ENCODE measurements at places on chromosomes 6 and 20.

- no peak for DNase-seq
Measured at GRCh38 chr20:142290-142689, at the start of gene DEFB126. Gene DEFB126 (plus strand): TSS chr20:142590. CDS start chr20:142629, 39 bp downstream.

- peak; percentile 6 for DNase-seq
Measured at GRCh38 chr6:6881438-6882225, 226.1 kb upstream of the RREB1 start.

DNA sequence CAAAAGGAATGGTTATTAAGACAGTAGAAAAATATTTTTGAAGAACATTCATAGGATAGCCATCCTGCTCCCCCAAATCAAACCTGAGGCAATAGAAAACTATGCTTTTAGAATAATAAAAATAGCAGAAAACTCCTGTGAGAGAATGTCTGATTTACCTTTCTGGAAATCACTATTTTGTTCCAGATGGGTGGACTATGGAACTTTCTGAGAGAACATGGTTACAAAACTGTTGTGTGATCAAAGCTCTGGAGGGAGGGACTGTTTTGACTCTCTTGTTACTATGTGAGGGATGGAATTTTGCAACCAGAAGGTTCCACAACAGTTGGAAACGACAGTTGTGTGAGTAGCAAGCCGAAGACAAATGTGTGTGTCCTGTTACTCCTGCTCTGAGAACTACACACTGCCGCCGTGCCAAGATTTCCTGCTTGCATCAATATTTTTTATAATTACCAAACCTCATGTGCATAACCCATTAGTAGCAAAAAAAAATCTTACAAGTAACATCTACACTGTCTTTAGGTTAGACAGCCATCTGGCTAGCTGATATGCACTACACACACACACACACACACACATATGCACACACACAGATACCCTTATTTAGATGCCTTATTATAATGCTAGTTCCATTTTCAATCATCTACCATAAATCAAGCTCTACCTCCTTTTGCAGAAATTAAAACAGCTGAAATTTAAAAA is 11.0 kb upstream of the HIVEP1 start:
- no peak for DNase-seq

- DNase-seq: no peak
Measured at GRCh38 chr6:3585320-3585935, 128.6 kb upstream of the SLC22A23 start.

- DNase-seq: no peak
Measured at GRCh38 chr6:8941577-8941976, 506.2 kb upstream of the SLC35B3 start.

- DNase-seq: peak; percentile 27
Measured at GRCh38 chr6:104483225-104483834, 376.4 kb downstream of the HACE1 start.

- DNase-seq: no peak
Measured at GRCh38 chr20:1334761-1335160, 5.8 kb upstream of the SDCBP2 start.

- DNase-seq: no peak
Measured at GRCh38 chr6:149031859-149032598, 285.2 kb downstream of the UST start.

DNA sequence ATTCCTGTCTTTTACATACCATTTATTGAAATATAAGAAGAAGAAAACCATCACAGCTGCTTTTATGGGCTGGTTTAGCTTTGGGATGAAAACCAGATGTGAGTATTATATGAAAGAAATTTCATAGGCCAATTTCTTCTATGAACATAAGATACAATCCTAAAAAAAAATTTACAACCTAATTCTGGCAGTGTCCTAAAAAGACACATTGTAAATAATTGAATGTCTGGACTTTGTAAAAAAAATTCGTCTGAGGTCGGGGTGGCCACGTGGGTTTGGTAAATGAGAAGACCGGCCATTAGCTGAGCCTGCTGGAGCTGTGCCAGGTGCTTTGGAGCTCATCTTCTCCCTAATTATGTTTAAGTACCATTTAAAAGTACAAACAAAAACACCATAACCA is 26.8 kb downstream of the DACT2 start:
- DNase-seq: no peak

GRCh38 chr20:50580016-50580747 is 70.0 kb downstream of the PTPN1 start:
- DNase-seq: no peak

- DNase-seq: no peak
Measured at GRCh38 chr6:99606656-99607415, at the start of gene PRDM13. Gene PRDM13 (plus strand): TSS chr6:99606833. CDS start chr6:99607035, 202 bp downstream.

- peak; percentile 25 for DNase-seq
Measured at GRCh38 chr20:63442100-63442493, 30.4 kb downstream of the KCNQ2 start.

DNA sequence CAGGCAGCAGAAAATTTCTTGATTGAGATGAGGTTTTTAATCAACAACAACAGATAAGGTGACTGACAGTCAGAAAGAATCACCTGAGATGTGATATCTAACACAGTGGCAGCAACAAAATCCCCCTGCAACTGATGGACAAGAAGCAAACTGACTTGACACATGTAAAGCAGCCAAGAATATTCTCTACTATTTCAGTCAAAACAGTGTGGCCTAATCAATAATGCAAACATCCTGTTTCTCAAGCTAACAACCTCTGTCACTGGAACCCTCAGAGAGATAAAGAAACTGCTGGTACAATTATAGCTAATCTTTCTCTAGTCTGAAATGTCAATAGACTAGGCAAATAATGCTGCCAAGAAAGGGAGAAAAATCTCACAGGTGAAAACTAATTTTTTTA is 4.6 kb upstream of the CGA start:
- no peak for DNase-seq

GRCh38 chr6:13120483-13121482 is 207.6 kb downstream of the TBC1D7 start:
- DNase-seq: no peak

- DNase-seq: no peak
Measured at GRCh38 chr20:53901064-53901463, 169.3 kb downstream of the BCAS1 start.

DNA sequence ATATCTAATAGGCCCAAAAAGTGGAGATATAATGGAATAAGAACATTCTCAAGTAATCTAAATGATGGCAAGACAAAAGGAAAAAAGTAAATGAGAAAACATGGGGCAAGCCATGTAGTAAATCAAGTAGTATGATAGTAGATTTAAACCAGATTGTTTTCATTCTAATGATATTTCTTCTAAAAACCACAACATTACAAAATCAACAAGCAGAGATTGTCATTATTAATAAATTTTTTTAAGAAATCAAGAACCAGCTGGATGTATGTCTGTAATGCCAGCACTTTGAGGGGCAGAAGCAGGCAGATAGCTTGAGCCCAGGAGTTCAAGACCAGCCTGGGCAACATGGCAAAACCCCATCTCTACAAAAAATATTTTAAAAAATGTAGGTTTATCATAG is 155.0 kb downstream of the RNGTT start:
- DNase-seq: no peak

GRCh38 chr6:112033791-112034615 is 19.9 kb upstream of the CCN6 start:
- no peak for DNase-seq

- DNase-seq: peak; percentile 21
Measured at GRCh38 chr6:83758533-83758932, 49.6 kb upstream of the SNAP91 start.

DNA sequence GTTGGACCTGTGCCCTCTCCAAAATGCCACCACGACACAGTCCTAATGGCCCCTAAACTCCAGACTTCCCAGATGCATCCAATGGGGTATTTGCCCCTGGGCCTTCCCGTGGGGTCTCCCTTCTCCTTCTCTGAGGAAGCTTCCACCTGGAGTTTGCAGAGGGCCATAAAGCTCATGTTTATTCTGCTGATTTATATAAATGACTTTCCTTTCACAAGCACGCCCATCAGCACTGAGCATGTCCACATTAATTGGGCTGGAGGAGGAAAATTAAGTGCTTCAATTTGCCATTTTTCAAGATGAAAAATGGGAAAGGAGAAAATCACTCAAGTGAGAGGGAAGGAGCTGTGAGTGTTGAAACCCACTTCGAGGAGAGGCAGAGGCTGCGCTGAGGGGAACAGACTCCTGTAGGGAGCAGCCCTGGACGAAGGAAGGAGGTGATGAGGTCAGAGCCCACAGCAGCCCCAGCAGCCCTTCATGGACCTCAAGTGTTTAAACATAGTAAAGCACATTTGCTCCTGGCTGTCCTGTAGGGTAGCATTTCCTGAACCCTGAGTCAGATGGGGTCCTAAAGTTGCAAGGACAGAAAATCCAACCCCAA is 434.9 kb upstream of the SULF2 start:
- no peak for DNase-seq

DNA sequence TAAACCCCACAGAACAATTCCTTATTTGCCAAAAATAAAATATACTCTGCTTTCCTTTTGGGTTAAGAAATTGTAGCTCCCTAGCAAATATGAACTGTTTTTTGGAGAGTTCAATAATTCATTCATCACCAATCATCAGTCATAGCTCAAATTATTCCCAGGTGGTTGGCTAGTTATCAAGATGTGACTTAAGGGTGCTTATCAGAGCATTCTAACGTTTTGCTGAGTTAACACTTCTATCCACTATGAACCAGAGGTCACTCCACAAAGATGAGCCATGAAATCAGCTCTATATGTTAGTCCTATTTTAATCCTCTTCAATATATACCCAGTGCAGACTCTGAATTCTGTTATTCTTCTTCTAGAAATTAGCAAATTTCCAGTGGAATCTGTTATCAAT is 379.1 kb downstream of the TENT5A start:
- DNase-seq: no peak

GRCh38 chr6:38973178-38974057 is 75.2 kb upstream of the GLP1R start:
- peak; percentile 39 for DNase-seq

DNA sequence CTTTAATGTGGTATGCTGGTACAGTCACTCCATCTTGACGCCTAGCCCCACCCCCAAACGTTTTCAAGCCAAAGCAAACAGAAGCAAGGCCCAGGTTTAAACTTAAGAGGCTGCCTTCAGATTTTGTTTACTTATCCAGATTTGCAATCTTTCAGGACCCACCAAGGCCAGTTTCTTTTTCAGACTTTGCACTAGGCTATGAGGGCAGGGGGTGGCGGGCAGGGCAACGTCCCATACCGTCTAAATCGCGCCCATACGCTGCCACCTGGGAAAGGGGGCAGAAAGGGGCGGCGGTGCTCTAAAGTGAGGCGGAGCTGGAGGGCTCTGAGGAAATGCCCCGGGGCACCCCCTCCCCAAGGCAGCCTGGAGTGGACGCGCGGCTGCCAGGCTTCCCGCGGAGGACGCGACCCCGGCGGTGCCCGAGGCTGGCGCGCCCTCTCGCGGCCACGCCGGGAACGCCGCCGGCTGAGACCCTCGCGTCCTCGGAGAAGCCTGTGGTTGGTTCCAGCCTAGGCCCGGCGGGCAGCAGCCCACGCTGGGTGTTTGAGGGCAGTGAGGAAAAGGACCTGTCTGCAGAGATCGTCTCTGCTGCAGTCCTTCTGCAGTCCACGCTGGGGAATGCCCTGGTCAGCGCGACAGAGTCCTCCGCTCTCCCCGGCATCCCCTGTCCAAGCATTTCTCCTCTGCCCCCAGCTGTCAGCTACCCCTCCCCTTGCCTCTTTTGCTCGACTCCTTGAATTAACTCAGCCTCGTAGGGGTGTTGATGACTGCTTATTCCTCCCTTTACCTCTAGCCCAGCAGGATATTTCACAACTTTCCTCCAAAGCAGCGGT is 129.2 kb upstream of the PRND start:
- peak; percentile 4 for DNase-seq

DNA sequence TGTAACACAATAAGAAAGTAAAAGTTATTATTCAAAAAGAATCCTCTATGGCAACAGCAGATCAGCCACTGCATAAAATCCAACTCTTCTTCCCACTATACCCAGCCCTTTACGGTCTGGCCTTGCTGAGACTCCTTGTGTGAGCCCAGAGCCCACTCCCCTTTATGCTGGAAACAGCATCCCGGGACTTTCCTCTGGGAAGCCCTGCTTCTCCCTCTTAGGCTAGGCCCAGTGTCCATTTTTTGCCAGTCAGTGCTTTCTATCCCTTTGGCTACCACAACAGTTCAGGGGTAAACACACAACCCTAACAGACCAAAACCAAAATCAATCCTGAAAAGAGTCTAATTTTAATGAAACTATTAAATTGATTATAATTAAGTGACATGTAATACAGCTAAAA is 20.6 kb downstream of the FKBP5 start:
- DNase-seq: no peak

GRCh38 chr6:4615891-4616290 is 160.3 kb upstream of the CDYL start:
- DNase-seq: no peak

GRCh38 chr6:144340541-144341371 is 55.6 kb downstream of the UTRN start:
- no peak for DNase-seq

- DNase-seq: no peak
Measured at GRCh38 chr6:21971541-21971940, 325.3 kb downstream of the PRL start.

DNA sequence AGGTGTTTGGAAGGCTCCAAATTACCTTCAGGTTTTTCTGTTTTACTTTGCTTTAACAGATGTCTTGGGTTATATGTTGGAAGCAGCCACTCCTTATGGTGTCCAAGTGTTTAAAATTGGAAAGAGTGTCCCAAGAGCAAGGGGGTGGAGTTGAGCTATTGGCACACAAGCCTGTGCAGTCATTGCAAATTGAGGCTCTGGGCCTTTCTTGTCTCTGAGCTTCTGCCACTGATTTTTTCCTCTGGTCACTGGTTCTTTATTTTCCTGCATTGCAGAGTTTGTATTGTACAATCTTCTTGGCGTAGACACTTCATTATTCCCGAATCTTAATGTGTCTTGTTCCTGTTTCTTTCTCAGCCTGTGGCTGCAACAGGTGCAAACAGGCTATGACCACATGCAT is 598.8 kb downstream of the RNF144B start:
- DNase-seq: no peak

DNA sequence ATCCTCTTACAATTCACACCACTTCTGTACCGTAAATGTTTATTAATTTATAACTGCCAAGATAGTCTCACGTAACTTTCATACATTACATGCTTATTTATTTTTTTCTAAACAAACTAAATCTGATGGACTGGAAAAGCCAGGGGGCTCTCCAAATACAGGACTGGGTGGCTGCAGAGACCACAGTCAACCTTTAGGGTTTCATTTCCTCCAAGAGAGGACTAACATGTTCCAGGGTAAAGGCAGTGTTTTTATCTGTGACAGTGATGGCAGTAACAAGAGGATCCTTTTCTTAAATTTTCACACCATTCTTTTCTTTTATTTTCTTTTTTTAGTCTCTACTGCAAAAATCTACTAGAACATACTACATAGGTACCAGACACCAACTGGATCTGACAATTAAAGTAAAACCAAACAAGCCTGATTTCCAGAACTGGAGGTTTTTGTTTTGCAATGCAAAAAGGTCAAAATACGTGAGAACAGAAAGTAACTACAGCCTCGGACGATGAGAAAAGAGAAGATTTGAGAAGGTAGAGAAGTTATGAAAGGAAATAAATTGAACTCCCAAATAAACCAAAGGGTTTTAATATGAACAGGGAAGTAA is 1.2 kb downstream of the LMBRD1 start:
- no peak for DNase-seq

GRCh38 chr6:125957845-125958244 is 1.3 kb downstream of the HINT3 start:
- no peak for DNase-seq

All from NCI-H1694 treated with DMSO at 0.1 percent for 48 hours (cell line).